ENCODE measurements at places on chromosomes 2 and 18.

- no peak for DNase-seq
These were observed 470.8 kb upstream of the TNP1 start for GRCh38 chr2:217330647-217331046.

- no peak for DNase-seq
These were observed 44.2 kb downstream of the WDPCP start for GRCh38 chr2:63544017-63544627.

DNA sequence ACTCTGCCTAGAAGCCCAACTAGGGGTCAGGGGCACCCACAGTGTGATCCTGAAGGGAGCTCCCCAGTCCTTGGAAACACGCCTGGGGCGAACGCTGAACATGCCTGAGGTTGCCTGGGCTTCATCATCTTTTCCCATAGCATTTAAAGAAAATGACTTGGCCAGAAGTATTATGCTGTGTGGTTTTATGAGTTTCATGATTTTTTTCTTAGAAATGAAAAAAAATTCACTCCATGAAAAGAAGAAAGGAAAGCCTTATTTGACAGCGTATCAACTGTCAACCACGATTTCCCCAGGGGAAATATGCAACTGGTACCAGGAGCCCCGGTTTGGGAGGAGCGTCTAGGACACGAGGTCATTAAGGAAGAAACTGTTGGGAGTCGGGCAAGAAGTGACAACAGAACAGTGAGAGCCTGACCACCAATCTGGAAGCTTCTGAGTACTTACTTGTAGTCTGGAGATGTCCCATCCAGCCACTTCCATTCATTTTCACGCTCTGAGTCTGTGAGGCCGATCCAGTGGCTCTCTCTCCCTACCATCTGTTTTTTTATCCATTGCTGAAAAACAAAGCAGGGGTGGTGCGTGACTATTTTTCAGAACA lies 63.5 kb upstream of the THOC1 start:
- no peak for DNase-seq

DNA sequence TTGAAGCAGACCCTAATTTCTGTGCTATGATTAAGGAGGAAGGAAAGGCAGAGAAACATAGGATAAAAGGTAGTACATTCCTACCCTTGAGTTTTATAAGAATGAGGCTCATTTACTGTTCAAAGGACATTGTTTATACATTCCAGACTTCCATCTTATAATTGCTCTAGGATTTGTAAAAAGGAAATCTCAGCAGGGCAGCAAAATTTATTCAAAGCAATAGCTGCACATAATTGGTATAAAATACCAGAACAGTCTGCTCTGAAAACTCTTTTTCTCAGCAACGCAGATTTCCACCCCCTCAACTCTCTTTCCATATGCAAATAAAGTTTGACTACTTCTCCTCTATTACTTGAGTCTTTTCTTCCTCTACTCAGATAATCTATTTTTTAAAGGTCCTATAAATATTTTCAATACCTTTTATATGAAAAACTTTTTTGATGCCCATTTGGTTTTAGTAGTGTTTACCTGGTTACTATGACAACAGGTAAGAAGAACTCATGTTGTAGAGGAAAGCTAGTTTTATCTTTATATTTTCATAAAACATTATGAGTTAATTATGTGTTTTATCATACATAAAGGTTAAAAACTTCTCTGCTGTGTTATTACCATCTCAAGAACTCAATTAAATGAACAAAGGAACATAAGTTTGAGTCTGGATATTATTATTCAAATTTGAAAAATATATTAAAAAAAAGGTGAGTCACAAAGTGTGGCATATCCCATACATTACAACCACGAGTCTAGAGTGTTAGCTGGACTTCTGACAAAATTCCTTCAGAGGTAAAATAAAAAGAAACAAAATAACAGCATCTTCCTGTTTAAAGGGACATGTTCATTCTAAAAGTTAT lies 19.9 kb downstream of the RBMS1 start:
- no peak for DNase-seq

GRCh38 chr2:43191947-43192516 lies 34.4 kb downstream of the ZFP36L2 start:
- DNase-seq = no peak
